A549 treated with RU486 at 1 μM for 4 hours (cell line): ENCODE measurements at places on chromosomes 12 and 14. TPM values are rescaled to one million over a fixed set of nuclear protein-coding genes. Genes with fewer than 3 reads are reported as not detected.

The ZDHHC22 gene
- total RNA-seq, result 0.11 to 0.26 TPM (median 0.20 TPM) in 5 replicates

The PIP4P1 gene
- 29.2 to 44.4 TPM (median 33.0 TPM) in 5 replicates for total RNA-seq

The STYK1 gene
- 0.14 to 0.63 TPM (median 0.35 TPM) in 5 replicates for total RNA-seq

The PTPRB gene
- 0.69 to 1.1 TPM (median 0.86 TPM) in 5 replicates for total RNA-seq

The RPL10L gene
- total RNA-seq, result not detected in 5 replicates

The GRIP1 gene
- total RNA-seq, result 3.0 to 7.8 TPM (median 4.3 TPM) in 5 replicates

The TMEM119 gene
- total RNA-seq, result 0.05 to 0.07 TPM (median 0.05 TPM) in 3 of 5 replicates, not detected in the others

The IL31 gene
- total RNA-seq, result not detected in 5 replicates
